ENCODE measurements at places on chromosomes 12 and 14.

- no peak for DNase-seq
These were observed 20.1 kb upstream of the TBX3 start for GRCh38 chr12:114704096-114704495.

- DNase-seq: no peak
These were observed 23.7 kb downstream of the CDC42BPB start for GRCh38 chr14:103033681-103034096.

- peak; percentile 5 for DNase-seq
These were observed 180.6 kb downstream of the AACS start for GRCh38 chr12:125245581-125246557.

DNA sequence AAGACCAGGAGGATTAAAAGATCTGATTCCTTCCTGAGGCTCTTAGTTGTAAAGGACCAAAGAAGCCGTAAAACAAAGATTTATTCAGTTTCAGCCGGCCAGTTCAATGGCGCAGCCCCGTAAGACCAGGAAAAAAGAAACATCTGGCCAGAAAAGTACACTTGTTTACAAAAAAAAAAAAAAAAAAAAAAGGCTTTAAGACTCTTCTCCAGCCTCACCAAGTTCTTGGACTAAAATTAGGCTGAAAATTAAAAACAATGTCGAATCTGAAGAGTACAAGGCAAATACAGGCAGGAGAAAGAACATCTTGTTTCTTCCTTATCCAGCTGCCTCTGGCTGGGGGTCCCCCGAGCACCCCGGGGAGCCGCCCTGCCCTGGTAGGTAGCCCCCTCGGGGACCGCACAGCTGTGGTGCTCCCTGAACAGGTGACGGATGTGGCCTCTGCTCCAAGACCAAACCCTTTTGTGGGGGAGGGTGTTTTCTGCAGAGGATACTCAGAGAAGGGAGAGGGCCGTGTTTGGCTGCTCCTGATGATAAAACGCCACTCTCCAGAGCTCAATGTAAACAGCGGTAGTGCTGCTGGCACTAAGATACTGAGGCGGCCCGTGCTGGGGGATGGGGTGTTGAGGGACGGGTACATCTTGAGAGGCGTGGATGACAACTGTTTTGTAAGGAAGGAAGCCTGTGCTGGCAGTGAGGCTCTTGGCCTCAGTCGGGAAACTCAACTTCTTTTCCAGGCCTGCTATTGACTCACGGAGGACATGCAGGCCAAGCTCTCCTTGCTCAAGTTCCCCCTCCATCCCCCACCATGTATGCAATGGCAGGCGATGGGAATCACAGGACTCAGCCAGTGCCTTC lies 201.0 kb upstream of the DIO3 start:
- no peak for DNase-seq

- no peak for DNase-seq
These were observed 23.4 kb downstream of the RNF10 start for GRCh38 chr12:120557589-120557988.

GRCh38 chr14:71684323-71684722 lies 247.9 kb upstream of the RGS6 start:
- DNase-seq: no peak

- no peak for DNase-seq
These were observed 22.2 kb downstream of the HRK start for GRCh38 chr12:116859079-116859478.

GRCh38 chr14:51087031-51087441 lies 7.9 kb downstream of the TRIM9 start:
- no peak for DNase-seq

- peak; percentile 32 for DNase-seq
These were observed 17.6 kb upstream of the EID3 start for GRCh38 chr12:104285740-104286515.

- no peak for DNase-seq
These were observed 28.4 kb upstream of the B4GALNT1 start for GRCh38 chr12:57661376-57661775.

DNA sequence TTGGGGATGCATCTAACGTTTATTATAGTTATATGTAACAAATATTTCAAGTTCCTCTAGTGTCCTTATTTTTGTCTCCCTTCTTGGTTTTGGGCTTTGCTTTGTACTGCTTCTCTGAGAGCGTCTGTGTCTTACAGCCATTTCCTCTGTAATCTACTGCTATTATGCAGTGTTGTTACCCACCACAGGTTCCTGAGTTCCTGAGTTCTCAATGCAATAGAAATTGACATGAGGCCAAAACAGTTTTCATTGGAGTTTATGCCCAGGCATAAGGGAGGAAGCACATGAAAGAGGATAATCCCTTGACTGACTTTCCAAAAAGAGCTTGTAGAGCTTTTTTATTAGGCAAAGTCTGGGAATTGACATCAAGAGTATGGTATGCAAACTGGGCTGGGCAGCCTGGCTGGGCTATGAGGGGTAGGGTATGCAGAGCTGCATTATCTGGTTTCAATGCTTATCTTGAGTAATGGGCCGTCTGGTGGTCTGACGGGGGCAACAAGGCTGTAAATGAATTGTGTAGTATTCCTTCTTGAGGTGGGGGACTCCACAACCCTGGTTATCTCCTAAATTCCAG lies 722.5 kb upstream of the ATXN7L3B start:
- no peak for DNase-seq

DNA sequence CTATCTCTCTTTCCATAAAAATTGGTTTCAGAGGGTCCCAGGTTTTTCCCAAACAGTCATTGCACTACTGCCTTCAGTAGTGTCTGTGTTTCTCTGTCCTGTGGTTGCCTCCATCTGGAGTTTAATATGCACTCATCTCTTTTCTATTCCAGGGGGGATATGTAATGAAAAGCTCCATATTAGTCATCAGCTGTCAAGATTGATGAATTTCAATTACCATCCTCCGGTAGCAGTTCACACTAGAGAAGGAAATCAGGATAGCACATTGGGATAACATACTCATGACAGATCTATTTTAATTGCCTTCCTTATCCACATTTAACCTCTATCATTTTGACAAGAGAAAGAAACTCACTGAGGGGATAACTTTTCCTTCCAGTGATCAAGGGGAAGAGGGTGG lies 589.0 kb upstream of the SEL1L start:
- no peak for DNase-seq

GRCh38 chr12:14187966-14188365 lies 177.5 kb upstream of the ATF7IP start:
- DNase-seq: no peak

- DNase-seq: peak; percentile 40
These were observed 1.7 kb upstream of the SMOC1 start for GRCh38 chr14:69877492-69877891.

DNA sequence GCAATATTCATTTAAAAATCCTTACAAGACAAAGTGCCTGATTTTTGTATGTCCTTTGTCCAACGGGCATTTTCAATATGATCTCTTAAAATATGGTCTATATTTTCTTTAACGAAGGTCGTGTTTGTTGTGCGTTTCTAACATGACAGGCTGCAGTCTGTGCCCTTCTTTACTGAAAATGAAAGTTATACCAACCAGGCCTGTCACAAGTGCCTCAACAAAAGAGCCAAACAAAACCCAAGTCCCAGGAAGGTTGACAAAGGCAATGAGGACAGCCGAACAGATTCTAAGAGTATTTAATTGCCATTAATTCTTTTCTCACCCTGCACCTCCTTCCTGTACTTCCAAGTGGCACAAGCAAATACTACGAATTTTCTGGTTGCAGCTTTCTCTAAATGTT lies 13.9 kb downstream of the PAX9 start:
- no peak for DNase-seq

GRCh38 chr12:1279050-1279449 lies 288.0 kb downstream of the ERC1 start:
- DNase-seq: no peak

- DNase-seq: no peak
These were observed 1330.4 kb downstream of the SLC16A7 start for GRCh38 chr12:60926256-60926655.

GRCh38 chr14:76812093-76812421 lies 625 bp downstream of the ANGEL1 start:
- DNase-seq: peak; percentile 51

- no peak for DNase-seq
These were observed 204.3 kb downstream of the KIF26A start for GRCh38 chr14:104342435-104343293.

DNA sequence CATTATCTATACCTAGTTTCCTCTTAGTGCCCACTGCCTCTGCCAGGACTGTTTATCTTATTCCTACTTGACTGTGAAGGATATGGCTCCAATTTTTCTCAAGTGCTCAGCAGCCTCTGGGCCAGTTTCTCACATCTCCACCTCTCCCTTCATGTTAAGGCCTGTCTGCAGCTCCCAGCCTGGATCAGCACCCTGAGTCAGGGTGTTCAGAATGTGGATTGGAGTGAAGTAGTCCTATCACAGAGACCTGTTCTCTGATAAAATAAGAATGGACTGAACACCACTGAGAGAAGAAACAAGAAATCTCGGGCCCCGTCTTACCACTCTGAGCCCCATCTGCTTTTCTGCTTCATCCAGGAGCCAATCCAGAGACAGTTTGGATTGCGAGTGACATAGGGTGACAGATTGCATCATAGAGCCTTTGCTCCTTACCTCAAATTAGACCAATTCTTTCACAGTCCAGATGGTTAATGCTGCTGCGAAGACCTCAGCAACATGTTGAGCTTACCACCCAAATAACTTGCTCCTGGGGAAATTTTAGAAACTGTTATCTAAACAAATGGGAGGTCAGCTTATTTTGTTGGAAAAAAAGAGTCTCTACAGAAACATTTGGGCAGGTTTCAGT lies 473.1 kb downstream of the PDZRN4 start:
- no peak for DNase-seq

DNA sequence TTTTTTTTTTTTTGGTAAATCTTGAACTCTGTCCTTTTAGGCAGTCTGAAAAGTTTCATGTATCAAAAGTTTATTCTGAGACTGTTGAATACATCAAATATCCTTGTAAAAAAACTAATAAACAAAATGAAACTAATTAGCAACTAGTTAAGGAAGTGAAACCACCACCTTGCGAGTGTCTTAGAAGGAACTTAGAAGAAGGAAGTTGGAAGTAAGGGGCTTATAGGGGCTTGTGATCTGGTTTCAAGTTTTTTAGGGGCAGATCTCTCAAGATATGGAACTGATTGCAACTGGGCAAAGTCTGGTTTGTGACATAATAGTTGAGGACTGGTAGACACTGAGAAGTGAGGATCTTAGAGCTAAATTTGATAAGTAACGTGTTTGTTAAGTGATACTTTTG lies 748.8 kb downstream of the C12orf50 start:
- DNase-seq: no peak

GRCh38 chr12:19726122-19726521 lies 286.8 kb downstream of the AEBP2 start:
- DNase-seq: no peak

DNA sequence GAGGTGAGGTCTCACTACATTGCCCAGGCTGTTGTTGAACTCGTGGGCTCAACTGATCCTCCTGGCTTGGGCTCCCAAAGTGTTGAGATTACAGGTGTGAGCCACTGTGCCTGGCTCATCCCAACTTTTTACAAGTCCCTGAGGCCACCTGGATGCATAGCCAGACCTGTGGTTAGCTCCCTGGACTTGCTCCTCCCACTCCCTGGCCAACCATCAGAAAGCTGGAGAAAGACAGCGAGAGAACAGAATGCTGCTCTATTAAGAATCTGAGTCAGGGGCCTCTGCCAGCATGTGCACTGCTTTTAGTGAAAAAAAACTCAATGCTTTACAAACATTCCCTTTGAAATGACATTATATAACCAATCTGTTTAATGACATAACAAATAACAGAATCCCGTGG lies 78.2 kb downstream of the RBM19 start:
- no peak for DNase-seq

DNA sequence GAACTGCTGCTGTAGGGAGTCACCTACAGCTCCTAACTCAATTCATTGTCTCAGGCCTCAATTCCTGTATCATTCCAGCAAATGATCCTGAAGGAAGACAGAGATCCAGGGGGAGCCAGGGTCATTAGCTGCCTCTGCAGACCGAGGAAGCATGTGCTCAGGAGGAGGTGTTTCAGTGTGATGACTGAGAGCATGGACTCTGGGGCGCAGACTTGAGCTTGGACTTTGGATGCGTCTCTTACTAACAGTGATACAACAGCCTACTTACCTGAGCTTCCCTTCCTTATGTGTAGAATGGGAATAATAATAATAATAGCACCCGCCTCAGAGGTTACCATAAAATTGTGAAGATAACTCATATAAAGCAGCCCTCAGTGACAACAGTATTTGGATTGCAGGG lies 92.0 kb upstream of the USP44 start:
- DNase-seq: no peak

DNA sequence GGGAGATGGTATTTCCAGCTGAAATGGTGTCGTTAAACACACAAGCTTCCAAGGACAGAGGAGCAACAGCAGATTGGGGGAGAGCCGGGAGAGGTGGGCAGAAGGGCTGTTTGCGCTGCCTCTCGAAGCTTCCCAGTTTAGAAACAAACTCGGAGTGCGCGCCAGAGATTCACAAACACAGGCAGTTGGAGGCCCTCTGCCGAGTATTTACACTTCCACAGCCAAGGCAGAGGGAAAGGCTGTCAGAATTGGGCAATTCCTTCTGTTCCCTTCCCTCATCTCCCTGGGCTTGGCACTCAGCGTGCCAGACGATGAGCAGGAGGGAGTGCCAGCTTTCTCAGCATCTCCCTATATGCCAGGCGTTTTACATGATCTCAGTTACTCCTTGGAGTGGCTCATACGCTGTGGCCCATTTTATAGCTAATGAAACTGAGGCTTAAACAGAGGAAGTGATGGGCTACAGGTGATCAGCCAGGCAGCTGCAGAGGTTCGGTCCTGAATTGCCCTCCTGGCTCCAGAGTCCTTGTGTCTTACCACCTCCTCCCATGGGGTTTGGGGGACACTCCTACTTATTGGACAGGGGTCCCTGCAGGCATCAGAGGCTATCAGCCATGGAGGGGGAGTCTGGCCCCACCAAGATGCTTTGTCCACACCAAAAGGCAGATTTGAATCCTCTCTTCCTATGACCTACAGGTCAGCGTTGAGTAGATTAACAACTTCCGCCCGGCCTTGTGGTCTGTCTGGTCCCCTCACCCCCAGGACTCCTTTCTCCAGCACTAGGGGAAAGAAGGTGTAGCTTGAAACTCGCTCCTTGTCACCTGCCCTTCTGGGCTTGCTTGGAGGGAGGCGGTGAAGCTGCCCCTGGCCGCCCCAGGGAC lies 3.1 kb downstream of the FAM222A start:
- peak; percentile 96 for DNase-seq

Data from cerebellar cortex (tissue), 1 donor.